Stimulated activated CD4-positive, alpha-beta T cell treated with anti-CD3 and anti-CD28 coated beads, Interleukin-1b, Interleukin-23, amount 100 ng/mL, for 1 hour (primary cell): ENCODE measurements at places on chromosomes 1 and 21.

DNA sequence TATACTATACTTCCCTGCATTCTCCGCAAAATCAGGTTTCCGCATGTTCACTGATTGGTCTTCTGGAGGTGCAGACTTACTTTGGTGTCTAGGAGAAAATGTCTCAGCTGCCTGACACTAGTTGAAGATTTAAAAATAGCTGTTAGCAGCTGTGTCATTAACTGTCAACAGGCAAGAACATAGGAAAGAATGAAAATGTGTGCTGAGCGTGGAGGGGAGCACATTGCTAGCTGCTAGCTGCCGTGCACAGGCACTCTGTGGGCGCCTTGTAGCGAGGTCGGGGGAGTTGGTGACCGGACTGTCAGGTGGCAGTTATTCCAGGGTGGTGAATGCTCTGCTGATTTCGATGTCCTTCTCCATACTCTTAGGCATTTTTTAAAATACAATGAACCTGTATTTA is 5.2 kb downstream of the FAAH start:
- no peak for DNase-seq

DNA sequence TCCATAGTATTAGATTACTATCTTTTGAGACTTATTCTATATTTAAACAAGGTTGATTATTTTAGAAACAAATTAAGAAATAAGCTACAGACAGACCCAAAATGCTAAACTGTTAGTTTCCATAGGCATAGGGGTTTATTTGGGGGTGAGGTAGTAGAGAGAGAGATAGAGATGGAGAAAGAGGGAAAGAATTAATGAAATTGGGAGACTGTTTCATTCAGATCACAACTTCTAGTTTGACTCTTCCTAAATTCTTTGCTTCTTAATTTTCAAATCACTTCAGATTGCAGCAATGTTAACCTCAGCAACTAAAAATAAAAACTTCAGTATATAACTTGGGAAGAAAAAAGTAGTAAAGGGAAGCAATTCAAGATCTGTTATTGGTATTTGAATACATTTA is 3.4 kb downstream of the JUN start:
- no peak for DNase-seq

- no peak for DNase-seq
Measured at GRCh38 chr1:151282883-151283725, 1.0 kb downstream of the ZNF687 start.

GRCh38 chr1:243416495-243416894 is 160.7 kb downstream of the SDCCAG8 start:
- DNase-seq = no peak

GRCh38 chr1:29448456-29449235 is 212.3 kb downstream of the PTPRU start:
- no peak for DNase-seq

GRCh38 chr1:202981939-202982338 is 14.9 kb upstream of the CYB5R1 start:
- no peak for DNase-seq

DNA sequence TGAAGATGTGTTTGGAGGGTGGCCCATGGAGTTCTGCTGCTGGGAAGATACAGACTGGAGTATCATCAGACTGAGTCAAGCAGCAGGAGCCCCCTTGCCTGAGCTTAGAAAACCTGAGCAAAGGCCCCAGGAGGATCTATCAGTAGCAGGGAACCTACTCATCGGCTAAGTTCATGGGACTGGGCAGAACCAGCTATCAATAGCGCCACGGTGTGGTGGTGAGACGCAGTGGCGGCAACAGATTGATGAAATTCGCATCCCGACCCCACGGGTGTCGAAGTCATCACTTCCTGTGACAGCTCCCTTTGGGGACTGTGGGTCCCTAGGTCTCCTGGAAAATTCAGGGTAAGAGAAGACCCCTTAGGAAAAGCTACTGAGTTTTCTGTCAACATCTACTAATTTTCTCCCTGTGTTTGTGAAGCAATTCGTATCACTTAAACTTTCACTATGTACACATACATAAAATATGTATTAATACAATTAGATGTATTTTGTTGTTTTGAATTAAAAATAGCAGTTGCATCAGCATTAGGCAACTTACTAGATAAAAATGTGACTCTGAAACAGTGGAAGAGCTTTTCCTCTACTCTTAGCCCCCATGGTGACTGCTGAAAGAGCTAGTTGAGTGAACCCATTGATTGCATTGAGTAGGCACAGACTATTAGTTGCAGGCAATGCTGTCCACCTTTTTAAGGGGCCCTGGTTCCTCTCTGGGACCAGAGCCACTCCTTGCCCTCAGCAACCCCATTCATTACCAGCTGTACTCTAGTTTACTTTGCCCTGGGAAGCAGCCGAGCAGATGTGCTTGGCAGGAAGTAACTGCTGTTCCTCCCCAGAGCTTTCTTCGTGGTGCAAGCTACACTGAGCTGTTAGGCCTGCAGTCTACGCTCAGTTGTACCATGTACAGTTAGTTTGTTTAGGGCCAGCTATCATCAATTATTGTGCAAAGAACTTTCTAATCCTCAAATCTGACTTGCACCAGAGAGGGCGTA is 7.3 kb upstream of the CACNA1S start:
- DNase-seq = no peak

DNA sequence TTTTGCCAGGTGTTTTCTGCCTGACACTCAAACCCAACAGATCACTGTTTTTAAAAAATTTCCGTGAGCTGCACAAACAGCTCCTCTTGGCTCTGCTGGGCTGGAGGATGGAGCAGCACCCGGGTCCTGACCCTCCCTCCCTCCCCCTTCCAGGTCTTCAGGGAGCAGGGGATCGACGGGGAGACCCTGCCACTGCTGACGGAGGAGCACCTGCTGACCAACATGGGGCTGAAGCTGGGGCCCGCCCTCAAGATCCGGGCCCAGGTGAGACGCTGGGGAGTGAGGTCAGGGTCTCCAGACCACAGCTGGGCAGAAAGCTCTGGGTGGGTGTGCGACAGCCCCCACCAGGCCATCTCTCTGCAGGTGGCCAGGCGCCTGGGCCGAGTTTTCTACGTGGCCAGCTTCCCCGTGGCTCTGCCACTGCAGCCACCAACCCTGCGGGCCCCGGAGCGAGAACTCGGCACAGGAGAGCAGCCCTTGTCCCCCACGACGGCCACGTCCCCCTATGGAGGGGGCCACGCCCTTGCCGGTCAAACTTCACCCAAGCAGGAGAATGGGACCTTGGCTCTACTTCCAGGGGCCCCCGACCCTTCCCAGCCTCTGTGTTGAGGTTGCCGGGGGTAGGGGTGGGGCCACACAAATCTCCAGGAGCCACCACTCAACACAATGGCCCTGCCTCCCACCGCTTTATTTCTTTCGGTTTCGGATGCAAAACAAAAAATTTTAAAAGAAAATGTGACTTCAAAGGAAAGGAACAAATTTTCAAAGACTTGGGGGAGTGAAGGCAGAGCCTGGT is 15.3 kb downstream of the NOC2L start:
- no peak for DNase-seq

- DNase-seq = no peak
Measured at GRCh38 chr1:221794079-221794670, 52.3 kb upstream of the DUSP10 start.

DNA sequence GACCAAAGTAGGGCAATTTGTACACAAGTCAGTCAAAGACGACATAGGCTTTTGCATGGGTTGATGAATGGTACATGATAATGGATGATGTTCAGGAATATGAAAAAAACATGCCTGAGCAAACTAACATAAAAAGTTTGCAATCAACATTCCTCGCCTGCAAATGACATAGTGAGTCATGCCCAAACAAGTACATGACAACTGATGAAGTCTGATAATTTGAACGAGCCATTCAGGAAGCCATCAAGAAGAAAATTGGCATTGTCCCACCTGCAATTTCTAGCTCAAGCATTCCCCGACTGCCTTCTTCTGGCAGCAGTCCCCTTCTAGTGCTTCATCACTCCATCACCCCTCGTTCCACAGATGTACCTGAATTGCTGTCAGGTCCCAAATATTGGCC is 118.4 kb upstream of the NR5A2 start:
- no peak for DNase-seq

- no peak for DNase-seq
Measured at GRCh38 chr1:31712068-31712467, 8.3 kb upstream of the COL16A1 start.

GRCh38 chr1:41379738-41380130 is 18.5 kb downstream of the FOXO6 start:
- DNase-seq = no peak

DNA sequence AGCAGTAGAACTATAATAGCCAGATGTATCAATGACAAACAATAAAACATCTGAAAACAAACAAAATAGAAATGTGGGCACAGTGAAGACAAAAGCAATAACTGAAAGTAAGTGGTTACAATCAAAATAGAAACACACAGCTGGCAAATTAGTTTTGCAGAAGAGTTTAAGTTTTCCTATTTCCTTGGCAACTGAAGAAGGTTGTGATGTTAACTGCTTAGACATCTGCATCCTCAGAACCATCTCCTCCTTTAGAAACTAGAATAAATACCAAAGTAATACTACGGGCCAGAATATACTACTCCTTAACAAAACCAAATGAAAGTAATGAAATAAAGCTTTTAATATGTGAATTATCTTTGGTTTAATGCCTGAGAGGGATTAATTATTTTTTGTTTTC is 605.5 kb downstream of the LTN1 start:
- DNase-seq = no peak

- DNase-seq = no peak
Measured at GRCh38 chr1:224783006-224783651, 146.3 kb upstream of the DNAH14 start.

DNA sequence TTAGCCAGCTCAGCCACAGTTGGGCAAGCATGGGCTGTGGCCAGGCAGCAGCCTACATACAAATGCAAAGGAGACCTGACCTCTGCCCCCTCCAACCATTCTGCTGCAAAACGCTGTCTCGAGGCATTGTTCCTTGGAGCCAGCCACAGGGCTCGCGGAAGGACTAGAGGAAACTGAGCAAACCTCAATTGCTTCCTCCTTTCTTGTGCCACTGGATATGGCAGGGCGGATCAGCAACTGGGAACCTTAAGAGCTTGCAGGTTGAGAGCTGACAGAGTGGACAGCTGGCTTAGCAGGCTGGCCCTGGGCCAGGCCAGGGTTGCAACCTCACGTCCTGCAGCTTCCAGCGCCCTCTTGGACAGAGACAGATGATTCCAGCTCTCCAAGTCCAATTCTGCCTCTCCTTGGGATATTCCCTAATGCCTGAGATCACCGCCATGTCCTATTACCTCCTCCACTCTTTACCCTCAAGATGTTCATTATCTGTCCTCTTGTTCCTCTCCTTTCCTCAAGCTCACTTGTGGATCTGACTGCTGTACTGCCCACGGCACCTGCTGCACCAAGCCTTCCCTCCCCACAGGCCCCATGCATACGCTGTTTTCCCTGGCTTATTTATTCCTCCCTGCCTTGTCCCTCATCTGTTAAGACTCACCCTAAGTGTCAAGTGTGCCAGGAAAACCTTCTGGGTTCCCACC is 67.5 kb downstream of the SDC3 start:
- DNase-seq = no peak

DNA sequence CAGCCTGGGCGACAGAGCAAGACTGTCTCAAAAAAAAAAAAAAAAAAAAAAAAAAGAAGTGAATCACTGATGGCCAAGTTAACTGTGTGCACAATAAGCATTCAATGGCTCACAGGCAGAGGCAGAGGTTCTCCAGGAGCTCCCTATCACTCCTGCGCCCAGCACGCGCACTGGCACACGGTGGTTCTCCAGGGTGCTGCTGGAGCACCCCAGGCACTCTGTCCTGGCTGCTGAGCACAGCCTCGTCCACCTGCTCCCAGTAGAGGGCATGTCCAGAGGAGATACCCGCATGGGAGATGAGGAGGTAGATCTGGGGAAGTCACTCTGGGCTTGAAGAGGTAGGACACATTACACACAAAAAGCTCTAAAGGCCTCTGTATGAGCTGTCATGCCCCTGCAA is 21.5 kb upstream of the NUP133 start:
- DNase-seq = no peak

DNA sequence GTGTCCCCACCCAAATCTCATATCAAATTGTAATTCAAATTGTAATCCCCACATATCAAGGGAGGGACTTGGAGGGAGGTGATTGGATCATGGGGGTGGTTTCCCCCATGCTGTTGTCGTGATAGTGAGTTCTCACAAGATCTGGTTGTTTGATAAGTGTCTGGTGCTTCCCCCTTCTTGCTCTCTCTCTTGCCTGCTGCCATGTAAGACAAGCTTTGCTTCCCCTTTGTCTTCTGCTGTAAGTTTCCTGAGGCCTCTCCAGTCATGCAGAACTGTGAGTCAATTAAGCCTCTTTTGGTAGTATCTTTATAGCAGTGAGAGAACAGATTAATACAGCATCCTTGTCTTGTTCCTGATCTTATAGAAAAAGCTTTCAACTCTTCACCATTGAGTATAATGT is 6.5 kb upstream of the LRRC39 start:
- DNase-seq = no peak

DNA sequence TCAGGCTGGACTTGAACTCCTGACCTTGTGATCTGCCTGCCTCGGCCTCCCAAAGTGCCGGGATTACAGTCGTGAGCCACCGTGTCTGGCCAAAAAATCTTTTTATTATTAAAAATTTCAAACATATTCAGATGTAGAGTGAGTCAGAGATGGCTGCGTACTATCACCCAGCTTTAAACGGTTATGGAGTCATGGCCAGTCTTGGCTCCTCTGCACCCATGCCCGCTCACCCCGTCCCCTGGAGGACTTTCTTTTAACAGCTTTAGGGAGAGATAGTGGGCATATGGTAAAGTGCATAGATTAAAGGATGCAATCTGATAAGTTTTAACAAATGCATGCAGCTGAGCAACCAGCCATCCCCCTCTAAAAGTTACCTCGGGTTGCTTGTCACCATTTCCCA is 51.8 kb downstream of the TNFRSF8 start:
- DNase-seq = no peak
